ENCODE measurements at places on chromosomes 11 and 22.

GRCh38 chr11:105144887-105145286 lies 5.3 kb upstream of the CARD18 start:
- DNase-seq, result peak; percentile 46

- no peak for DNase-seq
Observed at GRCh38 chr11:30917266-30917665, 331.1 kb upstream of the MPPED2 start.

- no peak for DNase-seq
Observed at GRCh38 chr11:111347723-111348115, 31.4 kb downstream of the POU2AF1 start.

- DNase-seq, result no peak
Observed at GRCh38 chr11:84227970-84228665, 942.0 kb upstream of the CCDC90B start.

DNA sequence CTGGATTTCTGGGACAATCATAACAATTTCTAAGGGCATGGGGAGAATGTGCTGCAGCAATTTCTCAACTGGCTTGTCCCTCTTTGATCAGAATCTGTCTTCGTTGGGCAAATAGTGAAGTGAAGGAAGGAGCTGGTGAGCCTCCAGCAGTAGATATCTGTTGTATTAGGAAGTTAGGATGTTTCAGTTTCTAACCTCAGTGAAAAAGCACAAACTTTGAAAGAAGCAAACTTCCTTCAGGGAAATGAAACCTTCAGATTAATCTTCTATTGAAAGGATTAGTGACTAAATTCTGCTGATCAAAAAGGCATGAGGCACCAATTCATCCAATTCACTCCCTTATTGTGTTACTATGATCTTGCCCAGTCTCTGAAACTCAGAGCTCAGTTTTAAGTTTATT lies 24.3 kb downstream of the LMO2 start:
- DNase-seq, result no peak

DNA sequence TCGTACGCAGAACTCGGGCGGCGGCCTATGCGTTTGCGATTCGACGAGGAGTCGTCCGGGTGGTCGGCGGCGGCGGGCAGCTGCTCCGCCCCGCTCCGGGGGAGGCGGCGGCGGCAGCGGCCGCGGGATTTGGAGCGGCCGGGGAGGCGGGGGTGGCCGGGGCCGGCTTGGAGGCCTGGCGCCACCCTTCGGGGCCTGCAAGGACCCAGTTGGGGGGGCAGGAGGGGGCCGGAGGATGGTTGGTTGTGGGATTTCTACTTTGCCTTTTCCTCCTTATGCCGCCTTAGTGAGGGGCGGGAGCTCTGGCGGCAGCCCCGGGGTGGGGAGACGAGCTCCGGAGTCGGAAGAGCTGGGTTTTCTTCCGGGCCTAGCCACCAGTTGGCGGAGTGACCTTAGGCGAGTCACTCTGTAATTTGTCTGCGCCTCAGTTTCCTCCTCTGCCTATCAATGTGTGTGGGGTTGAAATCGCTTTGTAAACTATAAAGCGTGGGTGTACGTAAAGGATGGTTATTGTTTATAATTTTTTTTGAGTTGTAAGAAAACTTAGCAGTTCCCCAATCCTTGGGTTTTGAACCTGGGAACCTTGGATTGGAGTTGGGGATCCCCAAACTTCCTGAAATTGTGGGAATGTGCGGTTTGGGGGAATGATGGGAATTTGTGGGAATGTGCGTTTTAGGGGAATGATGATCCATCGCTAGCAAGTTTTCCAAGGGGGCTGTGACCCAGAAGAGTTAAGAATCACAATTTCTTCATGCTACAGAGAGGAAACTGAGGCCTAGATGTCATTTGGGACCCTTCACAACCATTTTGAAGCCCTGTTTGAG lies 679 bp downstream of the TUG1 start:
- DNase-seq, result peak; percentile 22

DNA sequence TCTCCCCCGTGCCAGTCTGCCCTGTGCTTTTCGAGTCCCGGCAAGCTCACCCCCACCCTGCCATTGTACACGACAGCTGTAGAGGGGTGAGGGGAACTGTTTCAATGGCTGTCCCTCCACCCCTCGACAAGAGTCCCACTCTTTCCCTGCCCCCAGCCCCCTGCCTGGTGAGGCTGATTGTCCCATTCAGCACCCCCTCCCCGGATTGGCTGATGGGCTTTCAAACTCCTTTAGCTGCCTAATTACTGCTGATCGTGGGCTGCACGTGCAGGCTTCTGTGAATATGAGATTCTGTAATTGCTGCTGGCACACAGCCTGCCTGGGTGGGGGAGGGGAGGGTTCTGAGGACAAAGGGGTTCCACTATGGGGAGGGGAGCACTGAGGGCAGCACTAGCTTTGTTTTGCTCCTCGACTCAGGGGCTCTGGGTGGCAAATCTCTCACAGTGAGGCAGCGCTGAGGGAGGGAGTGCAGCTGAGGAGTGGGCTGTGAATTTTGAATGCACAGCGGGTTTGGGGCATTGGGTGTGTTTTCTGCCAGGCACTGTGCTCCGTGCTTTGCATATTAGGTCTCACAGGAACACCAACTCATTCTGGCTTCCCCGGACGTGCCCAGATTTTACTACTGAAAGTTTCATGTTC lies 42.6 kb upstream of the ACCSL start:
- DNase-seq, result no peak

GRCh38 chr11:37755521-37755920 lies 1157.5 kb upstream of the RAG2 start:
- DNase-seq, result no peak

- no peak for DNase-seq
Observed at GRCh38 chr22:44330188-44330743, 17.5 kb upstream of the SHISAL1 start.

DNA sequence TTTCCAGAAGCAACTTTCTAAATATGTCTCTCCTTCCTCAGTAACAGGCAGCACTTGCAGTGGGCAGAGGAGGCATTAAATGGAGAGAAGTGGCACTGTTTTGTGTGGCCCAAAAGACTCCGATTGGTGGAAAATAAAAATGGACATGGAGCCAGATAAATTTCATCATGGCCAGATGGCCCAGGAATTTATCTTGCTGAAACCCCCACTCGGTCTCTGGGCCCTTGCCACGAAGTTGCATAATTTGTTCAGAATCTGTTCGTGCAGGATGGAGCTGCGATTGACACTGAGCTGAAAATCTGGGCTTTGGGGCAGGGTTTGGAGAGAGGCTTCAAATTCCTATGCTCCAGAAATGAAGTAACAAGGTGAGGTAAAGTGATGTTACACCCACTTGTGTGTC lies 65.5 kb downstream of the C11orf91 start:
- no peak for DNase-seq
